ENCODE measurements at places on chromosomes 3 and 15. TPM values are rescaled to one million over a fixed set of nuclear protein-coding genes. Genes with fewer than 3 reads are reported as not detected.

The GUCA1C gene
- not detected for total RNA-seq

The SATB1 gene
- total RNA-seq, result 5.4 TPM

The NAALADL2 gene
- 0.28 TPM for total RNA-seq

The GOLGA8F gene
- not detected for total RNA-seq

GRCh38 chr3:148535001-148535400 is 162.7 kb upstream of the AGTR1 start:
- no peak for DNase-seq

GRCh38 chr15:59746777-59747176 is 57.7 kb upstream of the BNIP2 start:
- no peak for DNase-seq

GRCh38 chr3:31456373-31456772 is 76.4 kb upstream of the STT3B start:
- no peak for DNase-seq

The PARP3 gene
- 5.2 TPM for total RNA-seq

DNA sequence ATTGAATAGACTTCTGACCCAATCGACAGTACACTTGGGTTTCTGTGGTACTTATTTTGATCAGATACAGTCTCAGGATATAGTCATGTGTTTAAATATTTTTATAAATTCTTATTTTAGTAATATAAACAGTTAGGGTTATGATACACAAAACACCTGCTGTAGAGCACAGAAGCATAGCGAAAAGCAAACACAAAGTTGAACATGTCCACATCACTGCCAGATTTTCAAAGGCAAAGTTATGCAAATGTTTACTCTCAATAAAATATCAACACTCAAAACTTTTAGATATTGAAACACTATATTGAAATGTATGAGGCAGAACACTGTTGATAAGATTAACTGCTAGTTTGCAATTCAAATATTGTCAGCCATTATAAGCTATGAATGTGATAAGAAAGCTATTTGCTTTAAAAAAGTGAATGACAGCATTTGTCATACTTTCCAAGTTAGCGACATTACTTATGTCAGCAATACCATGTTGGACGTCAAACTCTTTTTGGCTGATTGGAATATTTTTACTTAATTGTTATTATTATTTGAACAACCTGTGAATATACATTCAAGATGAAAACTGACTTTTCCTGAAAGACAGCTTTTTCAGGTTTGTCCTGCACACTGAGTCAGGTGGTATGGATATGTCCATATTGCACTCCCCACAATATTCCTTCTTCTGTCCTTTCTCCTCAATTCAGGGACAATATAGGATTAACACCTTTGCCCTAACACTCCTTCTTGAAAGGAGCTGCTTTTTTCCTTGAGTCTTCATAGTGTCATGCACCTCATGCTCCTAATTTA is 367.1 kb downstream of the EPHA3 start:
- no peak for DNase-seq

The TEX55 gene
- total RNA-seq, result not detected

DNA sequence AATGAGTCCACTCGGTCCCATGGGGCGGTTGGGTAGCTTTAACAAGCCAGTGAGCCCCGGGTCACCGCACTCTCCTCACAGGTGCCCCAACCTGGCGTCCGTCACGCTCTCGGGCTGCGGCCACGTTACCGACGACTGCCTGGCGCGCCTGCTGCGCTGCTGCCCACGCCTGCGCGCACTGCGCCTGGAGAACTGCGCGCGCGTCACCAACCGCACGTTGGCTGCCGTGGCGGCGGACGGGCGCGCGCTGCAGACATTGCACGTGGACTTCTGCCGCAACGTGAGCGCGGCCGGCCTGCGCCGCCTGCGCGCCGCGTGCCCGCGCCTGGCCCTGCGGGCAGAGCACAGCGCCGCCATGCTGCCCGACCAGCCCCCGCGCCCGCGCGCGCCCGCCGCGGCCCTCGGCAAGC is 3.4 kb downstream of the FBXL22 start:
- DNase-seq, result peak; percentile 76

Data from foreskin keratinocyte (primary cell).